ENCODE measurements at places on chromosomes 12 and 14.

- no peak for DNase-seq
Measured at GRCh38 chr14:65927931-65928356, 515.4 kb downstream of the FUT8 start.

DNA sequence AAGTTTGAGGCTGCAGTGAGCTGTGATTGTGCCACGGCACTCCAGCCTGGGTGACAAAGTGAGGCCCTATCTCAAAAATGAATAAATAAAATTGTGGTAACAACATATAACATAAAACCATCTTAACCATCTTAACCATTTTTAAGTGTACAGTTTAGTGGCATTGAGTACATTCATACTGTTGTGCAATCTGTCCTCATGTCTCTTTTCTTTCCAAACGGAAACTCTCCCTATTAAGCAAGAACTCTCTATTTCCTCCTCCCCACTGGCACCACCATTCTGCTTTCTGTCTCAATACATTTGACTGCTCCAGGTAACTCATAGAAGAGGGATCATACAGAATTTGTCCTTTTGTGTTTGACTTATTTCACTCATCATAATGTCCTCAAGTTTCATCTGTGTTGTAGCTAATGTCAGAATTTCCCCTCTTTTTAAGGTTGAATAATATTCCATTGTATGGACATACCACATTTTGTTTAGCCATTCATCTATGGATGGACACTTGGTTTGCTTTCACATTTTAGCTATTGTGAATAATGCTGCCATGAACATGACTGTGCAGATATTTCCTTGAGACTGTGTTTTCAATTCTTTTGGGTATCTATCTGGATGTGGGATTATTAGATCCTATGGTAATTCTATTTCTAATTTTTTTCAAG, 4.4 kb upstream of the MARK3 start:
- DNase-seq: no peak

- DNase-seq: no peak
Measured at GRCh38 chr12:65420941-65421340, 142.5 kb downstream of the MSRB3 start.

DNA sequence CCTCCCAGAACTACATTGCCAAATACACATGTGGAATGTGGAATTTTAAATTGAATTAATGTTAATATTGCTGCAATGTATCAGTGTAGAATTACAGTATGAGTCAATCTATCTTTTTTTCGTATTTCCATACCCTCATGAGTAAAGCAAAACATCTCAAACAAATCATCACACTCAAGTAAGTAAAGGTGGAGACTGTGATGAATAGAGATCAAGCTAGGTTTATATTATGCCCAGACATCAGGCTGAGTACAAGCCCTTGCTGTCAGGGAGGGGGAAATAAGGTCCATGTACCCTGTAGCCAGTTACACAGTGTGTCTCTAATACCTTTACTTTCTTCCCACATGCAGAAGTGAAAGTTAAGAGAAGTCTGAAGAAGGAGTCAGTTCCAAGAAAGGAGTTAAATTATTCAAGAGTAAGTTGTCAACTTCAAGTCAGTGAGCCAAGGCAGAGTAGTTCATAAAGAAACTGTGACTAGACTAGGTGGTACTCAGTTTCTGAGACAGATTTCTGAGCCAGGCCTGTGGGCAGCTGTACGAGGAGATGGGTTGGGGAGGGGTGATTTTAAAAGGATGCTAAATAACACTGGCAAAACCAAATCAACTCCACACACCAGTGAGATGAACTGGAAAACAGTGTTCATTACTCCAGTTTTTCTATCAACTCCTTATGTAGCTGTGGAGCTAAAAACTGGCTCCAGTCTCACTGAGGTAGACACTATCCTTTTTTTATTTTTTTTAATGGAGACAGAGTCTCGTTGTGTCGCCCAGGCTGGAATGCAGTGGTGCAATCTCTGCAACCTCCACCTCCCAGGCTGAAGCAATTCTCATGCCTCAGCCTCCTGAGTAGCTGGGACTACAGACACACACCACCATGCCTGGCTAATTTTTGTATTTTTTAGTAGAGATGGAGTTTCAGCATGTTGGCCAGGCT, 23.8 kb upstream of the STK38L start:
- DNase-seq: no peak

- no peak for DNase-seq
Measured at GRCh38 chr12:38053655-38054464, 262.7 kb upstream of the ALG10B start.

Measured in left forelimb (tissue), 1 donor.